ENCODE measurements at places on chromosomes 3 and 15.

GRCh38 chr3:156388497-156389448 lies 166.1 kb downstream of the SSR3 start:
- DNase-seq, result no peak

DNA sequence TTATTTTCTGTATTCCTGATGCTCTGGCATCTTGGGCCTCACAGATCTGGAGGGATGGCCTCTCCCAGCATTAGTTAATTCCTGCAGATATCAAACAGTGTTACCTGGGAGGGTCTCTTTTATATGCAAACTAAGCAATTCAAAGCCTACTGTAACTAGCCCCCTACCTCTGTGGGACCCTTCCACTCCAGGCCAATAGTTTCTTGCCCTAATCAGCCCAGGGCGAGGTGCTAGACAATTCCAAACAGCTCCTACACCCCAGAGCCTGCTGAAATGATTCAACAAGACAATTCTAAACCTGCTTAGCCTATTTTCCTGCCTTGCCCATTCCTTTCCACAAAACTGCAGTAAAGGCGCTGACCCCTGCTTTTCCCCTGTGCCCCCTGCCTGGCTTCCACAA lies 106.6 kb upstream of the IGSF10 start:
- no peak for DNase-seq

- no peak for DNase-seq
These were observed 7.0 kb downstream of the GPR160 start for GRCh38 chr3:170044795-170045244.

DNA sequence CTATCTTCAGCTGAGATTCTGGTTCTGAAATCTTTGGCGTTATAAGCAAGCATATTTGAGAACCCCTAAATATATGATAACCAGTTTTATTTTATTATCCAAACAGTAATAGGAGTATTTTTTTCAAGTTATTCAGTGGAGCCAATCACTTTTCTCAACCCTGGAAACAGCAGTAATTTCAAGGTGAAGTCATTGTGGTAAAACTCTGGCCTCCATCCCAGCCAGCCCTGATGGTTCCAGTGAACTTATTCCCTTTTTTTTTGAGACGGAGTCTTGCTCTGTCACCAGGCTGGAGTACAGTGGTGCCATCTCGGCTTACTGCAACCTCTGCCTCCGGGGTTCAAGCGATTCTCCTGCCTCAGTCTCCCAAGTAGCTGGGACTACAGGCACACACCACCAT lies 545.4 kb upstream of the IL12A start:
- no peak for DNase-seq

DNA sequence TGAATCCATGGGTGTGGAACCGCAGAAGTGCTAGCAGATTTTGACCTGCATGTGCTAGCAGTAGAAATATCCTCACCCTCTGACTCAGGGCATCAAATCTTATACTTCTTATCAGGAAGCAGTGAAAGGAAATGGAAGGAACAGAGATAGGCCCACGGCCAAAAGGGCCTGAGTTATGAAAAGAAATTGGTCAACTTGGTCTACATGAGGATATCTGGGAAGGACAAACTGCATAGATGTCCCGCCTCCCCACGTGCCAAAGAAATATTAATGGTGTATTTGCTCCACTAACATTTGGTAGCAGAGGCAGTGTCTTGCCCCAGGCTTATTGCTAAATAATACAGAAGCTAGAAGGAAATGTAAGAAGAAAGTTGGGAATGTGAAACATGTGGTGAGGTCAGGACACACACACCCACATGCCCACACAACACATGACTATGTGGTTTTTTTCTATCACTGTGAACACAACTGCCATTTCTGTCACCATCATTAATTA lies 93.6 kb upstream of the COL8A1 start:
- no peak for DNase-seq

- no peak for DNase-seq
These were observed 36.8 kb upstream of the NIT2 start for GRCh38 chr3:100297784-100298183.

DNA sequence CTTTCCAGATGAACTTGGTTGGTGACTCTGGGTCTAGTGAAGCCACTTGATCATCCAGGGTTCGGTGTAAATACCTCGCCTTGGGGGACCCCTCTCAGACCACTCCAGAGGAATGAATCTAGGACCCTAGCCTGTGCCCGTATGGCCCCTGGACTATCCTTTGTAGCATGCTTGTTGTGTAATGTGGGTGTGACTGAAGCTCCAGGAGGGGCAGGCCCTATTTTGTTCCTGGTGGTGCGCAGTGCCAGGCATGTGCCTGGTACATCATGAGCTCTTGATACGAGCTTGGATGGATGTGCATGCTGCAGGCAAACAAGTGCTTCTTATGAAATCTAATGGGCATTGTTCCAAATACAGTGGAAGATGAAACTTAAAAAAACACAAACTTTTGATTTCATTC lies 82.8 kb downstream of the EBLN2 start:
- no peak for DNase-seq

DNA sequence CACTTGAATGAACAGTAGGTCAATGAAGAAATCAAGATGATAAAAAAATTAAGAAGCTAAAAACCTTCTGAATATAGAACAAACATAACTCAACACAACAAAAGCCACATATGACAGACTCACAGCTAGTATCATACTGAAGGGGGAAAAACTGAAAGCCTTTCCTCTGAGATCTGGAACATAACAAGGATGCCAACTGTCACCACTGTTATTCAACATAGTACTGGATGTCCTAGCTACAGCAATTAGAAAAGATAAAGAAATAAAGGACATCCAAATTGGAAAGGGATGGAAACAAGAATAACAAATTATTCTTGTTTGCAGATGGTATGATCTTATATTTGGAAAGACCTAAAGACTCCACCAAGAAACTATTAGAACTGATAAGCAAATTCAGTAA lies 60.8 kb downstream of the ILDR1 start:
- no peak for DNase-seq

DNA sequence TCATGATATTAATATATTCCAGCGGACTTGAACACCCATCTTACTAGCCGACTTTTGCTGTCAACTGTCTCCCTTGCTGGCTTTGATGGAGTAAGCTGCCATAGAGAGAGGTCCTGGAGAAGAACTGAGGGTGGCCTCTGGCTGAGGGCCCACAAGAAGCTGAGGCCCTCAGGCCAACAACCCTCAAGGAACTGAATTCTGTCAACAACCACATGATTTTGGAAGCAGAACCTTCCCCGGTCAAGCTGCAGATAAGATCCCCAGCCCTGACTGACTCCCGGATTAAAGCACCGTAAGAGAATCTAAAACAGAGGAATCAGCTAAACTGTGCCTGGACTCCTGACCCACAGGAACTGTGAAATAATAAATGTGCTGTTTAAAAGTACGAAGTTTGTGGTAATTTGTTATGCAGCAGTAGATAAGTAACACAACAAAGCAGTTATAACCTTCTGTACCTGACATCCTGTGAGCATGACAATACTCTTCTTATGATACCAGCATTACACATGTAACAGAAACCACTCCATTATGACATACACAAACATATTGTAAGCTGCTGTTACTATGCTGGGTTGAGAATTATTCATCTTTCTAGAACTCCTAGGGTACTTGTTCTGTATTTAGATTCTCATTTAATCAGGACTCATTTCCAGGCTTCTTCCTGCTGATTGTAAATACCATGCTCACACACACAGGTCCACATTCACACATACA lies 66.2 kb downstream of the HES1 start:
- DNase-seq, result no peak

- DNase-seq, result no peak
These were observed 29.8 kb downstream of the CHDH start for GRCh38 chr3:53816425-53816824.

DNA sequence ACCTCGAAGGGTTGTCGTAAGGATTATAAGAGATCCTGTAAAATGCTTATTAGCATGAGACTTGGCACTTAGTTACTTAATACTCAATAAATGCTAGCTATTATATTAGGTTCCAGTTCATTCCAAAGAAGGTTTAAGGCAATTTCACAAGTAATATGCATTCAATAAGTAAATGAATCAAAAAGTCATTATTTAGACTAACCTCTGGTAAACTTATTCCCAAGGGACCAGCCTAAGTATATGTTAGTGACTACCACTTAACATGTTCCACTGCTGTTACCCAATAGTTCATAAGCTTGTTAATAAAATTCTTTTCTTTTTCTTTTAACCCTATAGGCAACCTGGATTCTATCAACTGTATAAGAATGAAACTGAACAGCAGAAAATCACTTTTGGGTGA lies 5.1 kb downstream of the PDCD10 start:
- DNase-seq, result no peak

Data from activated gamma-delta T cell treated with anti-CD3 and anti-CD28 coated beads, Interleukin-2, amount 50 U/mL, for 16 hours (primary cell).